ENCODE measurements at places on chromosomes 4 and X.

DNA sequence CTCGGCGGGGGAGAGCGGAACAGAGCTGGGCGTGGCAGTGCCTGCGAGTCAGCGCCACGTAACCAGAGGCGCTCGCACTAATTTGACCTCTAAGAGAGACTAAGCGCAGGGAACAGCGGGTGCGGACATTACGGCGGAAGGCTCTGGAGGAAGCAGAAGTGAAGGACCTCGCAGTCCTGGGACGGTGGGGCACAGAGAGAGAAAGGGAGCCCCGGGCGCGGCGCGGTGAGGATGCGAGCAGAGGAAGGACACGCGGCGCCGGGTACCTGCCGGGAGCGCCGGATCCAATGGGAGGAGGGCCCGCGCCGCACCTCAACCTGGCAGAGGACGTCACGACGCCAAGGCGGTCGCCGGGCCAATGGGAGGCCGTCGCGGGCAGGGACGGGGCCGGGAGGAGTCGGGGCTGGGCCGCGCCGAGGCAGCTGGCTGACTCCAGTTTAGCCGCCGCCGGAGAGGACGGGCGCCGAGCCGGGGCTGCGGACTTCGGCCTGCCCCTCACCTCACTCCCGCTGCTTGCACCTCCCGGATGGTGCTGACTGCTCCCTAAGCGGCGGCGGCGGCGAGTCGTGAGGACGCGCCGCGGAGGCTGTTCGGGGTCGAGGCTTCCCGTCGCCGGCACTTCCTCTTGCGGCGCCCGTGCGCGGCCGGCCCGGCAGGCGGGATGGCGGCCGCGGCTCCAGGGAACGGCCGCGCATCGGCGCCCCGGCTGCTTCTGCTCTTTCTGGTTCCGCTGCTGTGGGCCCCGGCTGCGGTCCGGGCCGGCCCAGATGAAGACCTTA is at the start of gene TMEM165:
TSS of gene TMEM165 (plus strand) at position 429 of the 779 bp plus-strand sequence. CDS start at position 662, 233 bp downstream.
- peak; percentile 87 for DNase-seq

DNA sequence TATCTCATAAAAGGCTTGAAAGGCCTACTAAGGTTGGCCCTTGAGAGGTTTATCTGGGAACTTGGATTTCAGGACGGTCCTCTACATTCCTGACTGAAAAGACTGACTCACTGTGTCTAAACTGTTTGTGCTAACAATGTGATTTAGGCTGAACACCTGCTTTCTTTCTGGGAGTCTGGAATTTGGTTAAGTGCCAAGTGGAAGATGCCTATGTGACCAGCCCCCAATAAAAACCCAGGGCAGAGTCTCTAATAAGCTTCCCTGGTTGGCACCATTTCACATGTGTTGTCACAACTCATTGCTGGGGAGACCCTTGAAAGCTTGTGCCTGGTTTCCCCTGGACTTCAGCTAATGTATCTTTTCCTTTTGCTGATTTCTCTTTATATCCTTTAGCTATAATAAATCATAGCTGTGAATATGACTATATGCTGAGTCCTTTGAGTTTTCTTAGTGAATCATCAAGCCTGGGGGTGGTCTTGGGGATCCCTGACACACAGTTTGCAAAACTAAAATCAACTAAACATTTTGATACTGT is 55.1 kb downstream of the GPR82 start:
- no peak for DNase-seq

GRCh38 chr4:21947791-21948346 is 703 bp downstream of the KCNIP4 start:
- no peak for DNase-seq

DNA sequence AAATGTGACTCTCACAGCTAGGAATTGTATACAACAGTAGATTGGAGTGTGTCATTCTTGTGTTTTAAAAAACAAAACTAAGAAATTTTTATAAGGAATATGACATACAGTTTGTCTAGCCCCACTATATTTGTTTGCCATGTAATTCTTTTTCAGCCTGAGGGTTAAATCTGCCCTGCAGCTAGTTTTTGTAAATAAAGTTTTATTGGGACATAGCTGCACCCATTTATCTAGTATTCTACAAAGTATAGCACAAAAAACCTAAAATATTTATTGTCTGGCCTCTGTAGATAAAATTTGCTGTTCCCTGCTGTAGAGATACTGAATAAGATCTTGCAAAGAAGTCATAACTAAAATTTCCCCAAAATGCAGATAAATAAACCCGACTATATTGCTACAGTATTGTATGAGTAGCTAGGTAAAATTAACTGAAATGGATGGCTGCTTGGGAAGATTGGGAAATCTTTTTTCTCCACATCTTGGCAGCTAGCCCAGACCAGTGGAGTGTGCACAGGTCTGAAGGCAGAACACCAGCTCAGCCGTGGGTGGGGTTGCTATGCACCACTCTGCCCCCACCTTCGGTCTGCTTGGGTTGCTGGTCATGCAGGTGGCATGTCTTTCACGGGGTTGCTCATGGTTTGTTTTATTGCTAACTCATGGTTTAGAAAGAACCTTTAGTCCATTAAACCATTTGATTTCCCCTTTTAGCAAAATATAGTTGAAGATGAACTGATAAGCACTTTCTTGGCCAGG is 127.9 kb downstream of the KLHL8 start:
- no peak for DNase-seq

DNA sequence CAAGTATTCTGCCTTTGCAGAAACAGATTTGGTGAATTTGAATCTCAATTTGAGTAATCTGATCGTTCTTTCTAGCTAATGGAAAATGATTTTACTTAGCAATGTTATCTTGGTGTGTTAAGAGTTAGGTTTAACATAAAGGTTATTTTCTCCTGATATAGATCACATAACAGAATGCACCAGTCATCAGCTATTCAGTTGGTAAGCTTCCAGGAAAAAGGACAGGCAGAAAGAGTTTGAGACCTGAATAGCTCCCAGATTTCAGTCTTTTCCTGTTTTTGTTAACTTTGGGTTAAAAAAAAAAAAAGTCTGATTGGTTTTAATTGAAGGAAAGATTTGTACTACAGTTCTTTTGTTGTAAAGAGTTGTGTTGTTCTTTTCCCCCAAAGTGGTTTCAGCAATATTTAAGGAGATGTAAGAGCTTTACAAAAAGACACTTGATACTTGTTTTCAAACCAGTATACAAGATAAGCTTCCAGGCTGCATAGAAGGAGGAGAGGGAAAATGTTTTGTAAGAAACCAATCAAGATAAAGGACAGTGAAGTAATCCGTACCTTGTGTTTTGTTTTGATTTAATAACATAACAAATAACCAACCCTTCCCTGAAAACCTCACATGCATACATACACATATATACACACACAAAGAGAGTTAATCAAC is 15.3 kb downstream of the PLP1 start:
- no peak for DNase-seq

GRCh38 chrX:25112156-25112555 is 96.4 kb upstream of the ARX start:
- DNase-seq = no peak

DNA sequence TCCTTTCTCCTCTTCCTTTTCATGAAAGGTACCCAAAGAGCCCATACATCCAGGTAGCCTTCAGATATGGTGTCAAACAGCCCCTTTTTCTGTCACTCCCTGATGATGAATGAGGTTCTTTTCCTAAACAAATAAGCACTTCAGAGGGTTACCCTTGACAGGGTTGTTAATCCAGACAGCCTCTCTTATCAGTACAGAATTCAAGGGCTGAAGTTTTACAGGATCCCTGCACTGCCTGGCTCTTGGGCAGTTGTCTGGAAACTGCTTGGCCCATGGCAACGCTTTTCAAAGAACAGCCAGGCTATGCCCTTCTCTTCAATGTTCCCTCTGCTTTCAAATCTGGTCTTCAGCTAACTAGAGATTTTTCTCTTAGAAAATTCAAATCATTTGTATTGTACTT is 352.6 kb upstream of the FAM241A start:
- no peak for DNase-seq

DNA sequence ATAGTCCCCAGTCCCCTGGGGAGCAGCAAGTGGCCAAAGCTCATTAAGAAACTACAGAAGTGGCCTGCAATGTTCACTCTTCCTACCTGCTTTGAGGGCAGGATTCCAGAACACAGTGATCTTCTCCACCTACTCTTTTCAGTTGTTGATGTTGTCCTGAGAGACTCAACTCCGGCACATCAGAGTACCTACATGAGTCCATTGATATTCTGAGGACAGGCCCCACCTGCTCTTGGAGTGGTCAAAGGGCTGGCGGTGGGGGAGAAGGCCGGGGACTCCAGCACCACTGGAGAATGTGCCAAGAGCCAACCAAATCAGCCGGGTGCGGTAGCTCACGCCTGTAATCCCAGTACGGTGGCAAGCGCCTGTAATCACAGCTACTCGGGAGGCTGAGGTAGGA is 29.8 kb upstream of the DDX3X start:
- DNase-seq = no peak

GRCh38 chr4:83929550-83929949 is 393.6 kb downstream of the GPAT3 start:
- no peak for DNase-seq

DNA sequence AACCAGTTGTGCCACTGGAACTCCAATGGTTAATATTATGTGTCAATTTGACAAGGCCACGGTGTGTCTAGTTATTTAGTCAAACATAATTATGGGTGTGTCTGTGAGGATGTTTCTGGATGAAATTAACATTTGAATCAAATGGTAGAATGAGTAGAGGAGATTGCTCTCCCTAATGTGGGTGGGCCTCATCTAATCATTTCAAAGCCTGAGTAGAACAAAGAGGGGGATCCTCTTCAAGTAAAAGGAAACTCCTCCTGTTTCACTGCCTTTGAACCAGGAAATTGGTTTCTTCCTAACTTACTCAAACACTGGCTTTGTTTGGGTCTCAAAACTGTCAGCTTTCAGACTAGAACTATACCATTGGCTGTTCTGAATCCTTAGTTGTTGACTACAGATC is 1692.1 kb downstream of the PCDH19 start:
- DNase-seq = no peak
